Activated T-cell treated with anti-CD3 and anti-CD28 coated beads, Interleukin-2, amount 50 U/mL, for 1 hour (primary cell): ENCODE measurements at places on chromosomes 7 and 10.

- DNase-seq: no peak
Observed at GRCh38 chr10:98748298-98748697, 301.6 kb upstream of the HPS1 start.

GRCh38 chr10:33048223-33048622 is 90.2 kb upstream of the ITGB1 start:
- DNase-seq: no peak

DNA sequence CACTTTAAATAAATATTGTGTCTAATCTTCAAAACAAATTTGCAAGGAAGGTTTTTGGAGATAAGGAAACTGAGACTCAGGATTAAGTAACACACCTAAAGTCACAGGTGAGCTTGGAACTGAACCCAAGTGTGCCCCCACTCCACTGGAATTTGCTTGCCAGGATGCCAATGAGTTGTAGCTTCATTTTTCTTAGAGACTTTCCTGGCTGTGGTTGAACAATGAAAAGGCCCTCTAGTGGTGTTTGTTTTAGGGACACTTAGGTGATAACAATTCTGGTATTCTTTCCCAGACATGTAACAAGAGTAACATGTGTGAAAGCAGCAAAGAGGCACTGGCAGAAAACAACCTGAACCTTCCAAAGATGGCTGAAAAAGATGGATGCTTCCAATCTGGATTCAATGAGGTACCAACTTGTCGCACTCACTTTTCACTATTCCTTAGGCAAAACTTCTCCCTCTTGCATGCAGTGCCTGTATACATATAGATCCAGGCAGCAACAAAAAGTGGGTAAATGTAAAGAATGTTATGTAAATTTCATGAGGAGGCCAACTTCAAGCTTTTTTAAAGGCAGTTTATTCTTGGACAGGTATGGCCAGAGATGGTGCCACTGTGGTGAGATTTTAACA is 1.5 kb downstream of the IL6 start:
- no peak for DNase-seq

DNA sequence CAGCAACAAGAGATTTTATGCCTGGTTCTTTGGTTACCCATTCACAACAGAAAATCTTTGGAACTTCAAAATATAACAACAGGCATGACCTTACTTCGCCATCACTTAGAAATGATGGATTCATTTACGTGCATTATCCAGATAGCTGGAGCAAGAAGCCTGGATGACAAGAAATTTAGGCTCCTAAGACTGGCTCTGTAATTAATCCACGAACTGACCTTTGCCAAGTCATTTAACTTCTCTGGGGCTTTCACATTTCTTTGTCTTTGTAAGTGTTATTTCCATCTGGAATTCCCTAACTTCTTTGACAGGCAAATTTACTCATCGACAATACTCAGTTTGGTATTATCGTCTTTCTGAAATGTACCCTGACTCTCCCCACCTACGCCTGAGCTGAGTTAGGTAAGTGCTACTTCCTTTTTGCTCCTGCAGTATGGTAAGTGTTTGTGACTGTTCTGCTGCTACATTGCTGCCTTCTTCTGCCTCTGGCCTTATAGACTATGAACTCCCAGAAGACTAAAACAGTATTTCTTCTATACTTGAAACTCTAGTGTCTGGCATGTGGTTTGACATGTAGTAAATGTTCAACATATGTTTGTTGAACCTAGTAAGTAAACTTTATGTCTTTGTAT is 5.5 kb upstream of the MDFIC start:
- no peak for DNase-seq

DNA sequence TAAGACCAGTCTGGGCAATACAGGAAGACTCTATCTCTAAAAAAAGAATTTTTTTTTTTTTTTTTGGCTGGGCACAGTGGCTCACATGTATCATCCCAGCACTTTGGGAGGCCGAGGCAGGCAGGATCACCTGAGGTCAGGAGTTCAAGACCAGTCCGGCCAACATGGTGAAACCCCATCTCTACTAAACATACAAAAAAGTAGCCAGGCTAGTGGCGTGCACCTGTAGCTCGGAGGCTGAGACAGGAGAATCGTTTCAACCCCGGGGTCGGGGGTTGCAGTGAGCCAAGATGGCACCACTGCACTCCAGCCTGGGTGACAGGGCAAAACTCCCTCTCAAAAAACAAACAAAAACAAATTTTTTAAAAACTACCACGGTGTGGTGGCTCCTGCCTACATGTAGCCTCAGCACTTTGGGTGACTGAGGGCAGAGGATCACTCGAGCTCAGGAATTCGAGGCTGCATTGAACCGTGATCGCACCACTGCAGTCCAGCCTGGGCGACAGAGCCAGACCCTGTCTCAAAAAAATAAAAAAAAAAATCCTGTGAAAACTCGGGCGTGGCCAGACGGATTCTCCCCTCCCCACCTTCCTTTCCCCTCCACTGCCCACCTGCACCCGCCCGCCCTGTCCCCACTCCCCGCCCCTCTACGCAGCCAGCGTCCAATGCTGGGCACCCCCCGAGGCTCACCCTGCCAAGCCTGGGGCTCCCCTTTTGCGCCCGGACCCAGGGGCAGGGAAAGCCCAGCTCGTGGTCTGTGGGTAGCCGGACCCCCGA is 745 bp upstream of the ORAI2 start:
- DNase-seq: peak; percentile 46

DNA sequence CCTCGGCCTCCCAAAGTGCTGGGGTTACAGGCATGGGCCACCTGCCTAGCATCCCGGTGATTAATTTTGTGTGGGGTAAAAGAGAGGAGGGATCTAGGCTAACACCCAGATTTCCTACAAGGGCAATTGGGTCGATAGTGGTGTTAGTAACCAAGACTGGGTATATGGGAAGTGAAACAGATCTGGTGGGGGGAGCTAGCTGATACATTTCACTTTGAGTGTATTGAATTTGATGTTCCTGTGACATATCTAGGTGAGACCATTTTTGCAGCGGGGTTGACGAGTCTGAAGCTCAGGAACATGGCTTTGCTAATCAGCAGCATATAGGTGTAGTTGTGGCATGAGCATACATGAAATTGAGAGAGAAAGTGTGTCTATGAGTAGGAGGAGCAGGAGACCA is 12.0 kb downstream of the CLCN1 start:
- no peak for DNase-seq

DNA sequence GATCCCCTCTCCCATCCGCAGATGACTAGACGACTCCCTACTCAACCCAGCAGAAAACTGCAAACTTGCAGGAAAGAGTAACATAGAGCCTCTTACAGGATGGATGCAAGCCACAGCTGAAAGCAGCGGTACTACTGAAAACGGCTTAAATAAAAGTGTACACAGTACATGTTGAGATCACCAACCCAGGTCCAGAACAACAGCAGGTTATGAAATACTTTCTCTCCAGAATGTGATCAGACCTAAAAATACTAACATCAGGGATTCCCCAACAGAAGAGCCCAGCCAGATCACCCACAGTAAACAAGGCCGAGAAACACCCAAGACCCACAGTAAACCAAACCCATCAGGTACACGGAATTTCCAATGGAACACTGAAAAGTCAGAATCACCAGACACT is 13.2 kb downstream of the ATE1 start:
- DNase-seq: no peak

- no peak for DNase-seq
Observed at GRCh38 chr10:1417574-1417973, 319.8 kb downstream of the ADARB2 start.

DNA sequence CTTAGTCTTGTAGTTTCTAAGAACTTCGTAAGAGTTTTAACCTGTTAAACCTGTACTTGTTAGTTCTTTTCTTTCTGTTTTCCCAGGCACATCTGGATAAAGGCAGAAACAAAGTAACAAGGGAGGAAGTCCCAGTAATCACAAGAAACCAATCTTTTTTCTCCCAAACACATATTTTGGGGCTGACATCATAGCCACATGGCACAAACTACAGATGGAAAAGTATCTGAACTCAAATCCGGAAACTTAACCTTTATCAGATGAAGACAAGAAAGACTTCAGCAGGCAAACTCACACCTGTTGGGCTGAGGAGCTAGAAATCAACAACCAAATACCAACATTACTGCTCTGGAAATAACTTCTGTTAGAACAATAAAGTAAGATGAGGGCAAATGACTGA is 67.1 kb downstream of the CUBN start:
- DNase-seq: no peak
